ENCODE measurements at places on chromosomes 3 and 15.
A peak's percentile ranks its signal among the peaks of the same experiment; 100 is the strongest.

DNA sequence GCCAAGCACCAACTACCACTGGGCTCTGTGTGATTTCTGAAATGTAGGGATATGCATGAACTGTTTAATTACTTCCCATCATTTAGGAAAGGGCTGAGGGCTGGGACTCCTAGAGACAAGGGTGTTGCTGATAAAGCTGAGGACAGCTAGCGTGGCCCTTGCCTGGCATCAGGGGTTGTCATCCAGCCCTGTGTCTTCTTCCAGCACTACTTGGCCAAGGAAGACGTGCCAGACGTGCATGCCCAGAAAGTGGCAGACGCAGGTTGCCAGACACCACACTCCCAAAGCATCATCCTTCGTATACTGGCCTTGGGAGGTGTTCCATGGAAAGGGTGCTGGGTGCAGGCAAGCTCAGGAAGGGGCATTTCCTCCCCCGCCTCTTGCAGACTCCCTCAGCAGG, 64.8 kb downstream of the LRIG1 start:
- DNase-seq = no peak

- DNase-seq = no peak
Observed at GRCh38 chr3:8856721-8857120, 87.3 kb upstream of the OXTR start.

DNA sequence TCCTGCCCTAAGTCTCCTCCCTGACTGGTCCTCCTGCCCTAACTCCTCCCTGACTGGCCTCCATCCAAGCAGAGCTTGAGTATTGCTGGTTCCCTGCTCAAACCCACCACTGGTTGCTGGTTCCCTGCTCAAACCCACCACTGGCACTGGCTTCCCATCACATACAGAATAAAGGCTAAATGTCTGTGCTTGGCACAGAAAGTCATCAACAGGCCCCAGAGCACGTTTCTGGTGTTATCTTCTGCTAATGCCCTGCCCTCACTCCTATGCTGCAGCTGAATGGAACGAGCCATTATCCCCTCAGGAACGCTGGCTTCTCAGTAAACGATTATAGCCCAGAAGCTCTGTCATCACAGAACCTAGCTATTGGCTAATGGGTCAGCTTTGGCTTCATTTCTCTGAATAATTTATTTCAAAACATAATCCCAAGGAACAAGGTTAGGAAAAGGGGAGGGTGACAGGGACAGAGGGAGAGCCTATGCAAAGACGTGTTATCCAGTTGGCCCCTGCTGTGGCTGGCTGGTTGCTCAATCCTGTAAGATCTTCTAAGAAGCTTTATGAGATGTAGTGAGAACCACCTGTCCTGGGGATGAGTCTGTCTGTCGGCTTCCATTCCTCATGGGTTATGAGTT, 6.3 kb upstream of the MUC20 start:
- no peak for DNase-seq

- DNase-seq = no peak
Observed at GRCh38 chr3:100954990-100955389, 38.2 kb downstream of the ABI3BP start.

GRCh38 chr15:98567951-98568350, 80.4 kb upstream of the IGF1R start:
- no peak for DNase-seq

- no peak for DNase-seq
Observed at GRCh38 chr3:139793408-139793807, 115.6 kb upstream of the NMNAT3 start.

- no peak for DNase-seq
Observed at GRCh38 chr3:72907131-72907711, 19.4 kb downstream of the GXYLT2 start.

- DNase-seq = no peak
Observed at GRCh38 chr15:58865425-58865880, 68.0 kb downstream of the SLTM start.

DNA sequence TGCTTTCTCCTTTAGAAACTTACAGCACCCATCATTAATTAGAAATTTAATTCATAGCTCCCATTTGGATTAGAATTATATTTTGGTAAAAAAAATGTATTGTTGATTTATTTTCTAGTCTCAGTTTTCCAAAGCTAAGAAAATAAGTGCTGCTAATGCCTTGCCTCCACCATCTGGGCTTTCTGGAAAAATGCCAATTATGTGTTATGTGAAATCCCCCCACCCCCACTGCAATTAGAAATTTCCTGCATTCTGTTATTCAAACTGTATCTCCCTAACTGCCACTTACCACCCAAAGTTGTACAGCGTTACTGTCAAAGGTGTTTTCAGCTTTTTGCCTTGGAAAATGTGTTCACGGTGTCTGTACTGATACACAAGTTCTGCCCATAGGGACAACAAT, 617.2 kb upstream of the UBE2E2 start:
- no peak for DNase-seq

DNA sequence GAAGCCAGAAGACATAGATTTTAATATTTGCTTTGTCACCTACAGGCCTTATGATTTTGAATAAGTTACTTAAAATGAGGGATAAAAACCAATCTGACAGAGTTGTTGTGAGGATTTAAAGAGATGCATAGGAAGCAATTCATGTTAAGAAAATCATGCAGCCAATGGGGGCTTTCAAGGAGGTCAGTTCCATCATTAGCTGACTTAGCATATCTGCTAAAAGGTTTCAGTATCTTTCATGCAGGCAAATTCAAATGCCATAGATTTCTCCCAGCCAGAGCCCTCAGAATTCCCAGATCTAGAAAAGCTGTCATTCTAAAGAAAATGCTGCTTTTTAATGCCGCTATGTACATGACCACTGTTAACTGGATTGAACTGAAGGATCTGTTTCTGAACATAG, 176.1 kb downstream of the GOLIM4 start:
- no peak for DNase-seq

GRCh38 chr3:190558796-190559195, 44.9 kb downstream of the IL1RAP start:
- DNase-seq = no peak

DNA sequence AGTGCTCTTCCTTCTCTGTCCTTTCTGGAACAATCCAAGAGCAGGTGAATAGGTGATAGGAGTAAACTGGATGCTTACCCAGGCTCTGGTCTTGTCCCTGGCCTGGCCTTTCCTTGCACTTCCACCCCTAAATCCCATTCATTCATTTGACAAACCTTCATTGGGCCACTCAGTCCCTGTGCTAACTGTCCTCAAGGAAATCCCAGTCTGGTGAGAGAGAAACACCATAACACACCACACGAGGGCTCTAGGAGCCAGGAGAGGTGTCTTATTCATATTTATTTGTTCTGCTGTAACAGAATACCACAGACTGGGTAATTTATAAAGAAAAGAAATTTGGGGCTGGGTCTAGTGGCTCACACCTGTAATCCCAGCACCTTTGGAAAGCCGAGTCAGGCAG, 22.8 kb downstream of the EFCC1 start:
- DNase-seq = no peak

DNA sequence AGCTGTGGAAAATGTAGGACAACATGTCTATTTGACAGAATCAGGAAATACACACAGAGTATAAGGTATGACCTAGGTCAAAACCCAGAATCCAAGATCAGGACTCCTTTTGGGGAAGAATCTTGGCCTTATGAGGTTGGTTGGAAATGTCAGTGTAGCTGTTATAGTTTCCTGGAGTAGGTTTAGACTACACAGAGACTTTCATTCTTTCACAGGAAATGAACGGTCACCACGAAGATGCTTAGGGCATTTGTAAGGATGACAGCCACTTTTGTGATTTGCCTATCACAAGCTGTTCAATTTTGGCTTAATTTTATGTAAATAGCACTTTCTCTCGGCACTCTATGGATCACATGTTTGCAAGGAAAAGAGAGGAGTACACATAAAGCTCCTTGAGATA, 18.6 kb upstream of the ZBTB20 start:
- peak; percentile 23 for DNase-seq

GRCh38 chr3:16372362-16373292, 107.6 kb downstream of the OXNAD1 start:
- DNase-seq = no peak

DNA sequence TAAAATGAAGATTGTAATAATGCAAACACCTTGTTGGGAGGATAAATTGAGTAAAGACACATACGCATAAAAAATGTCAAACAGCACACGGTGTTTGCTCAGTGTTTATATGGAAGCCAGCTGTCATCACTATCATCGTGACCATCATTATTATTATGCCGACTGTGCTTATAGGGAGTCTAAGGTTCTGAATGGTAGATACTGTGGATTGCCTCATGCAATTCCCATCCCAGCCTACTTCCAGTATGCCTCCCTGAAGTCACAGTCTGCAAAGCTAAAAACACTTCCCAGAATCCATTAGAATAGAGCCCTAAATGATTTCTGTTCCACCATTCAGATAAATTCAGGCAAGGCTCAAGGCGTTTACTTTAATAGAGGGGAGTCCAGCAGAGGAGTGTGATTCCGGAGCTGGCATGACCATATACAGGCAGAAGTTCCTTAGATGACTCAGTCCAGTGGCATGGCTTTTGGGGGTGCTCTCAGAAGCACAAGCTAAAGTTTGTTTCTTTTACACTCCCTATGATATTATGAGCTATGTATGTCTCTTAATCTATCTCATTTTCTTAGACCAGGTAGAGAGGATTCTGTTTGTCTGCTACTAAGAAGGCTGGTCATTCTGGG, 148.7 kb downstream of the MEX3B start:
- no peak for DNase-seq

GRCh38 chr3:123535580-123535979, 49.3 kb downstream of the HACD2 start:
- no peak for DNase-seq

DNA sequence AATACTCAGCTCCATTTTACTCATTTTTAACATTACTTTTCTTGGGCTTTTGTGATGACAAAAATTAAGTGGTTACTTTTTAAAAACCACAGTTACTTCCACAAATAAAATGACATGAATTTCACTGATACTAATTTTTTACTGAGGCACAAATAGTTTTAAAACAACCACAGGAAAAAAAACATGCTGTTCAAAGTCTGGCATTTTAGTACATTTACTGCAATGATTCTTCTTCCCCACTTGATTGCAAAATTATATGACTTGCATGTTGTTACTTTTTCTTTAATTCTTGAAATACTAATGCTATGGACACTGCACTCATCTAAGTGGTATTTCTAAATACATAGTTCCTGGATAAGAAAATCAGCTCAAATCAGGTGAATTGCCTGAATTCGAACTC, 24.8 kb upstream of the SLMAP start:
- DNase-seq = no peak

- no peak for DNase-seq
Observed at GRCh38 chr15:33506781-33507296, 196.1 kb downstream of the RYR3 start.

GRCh38 chr3:143339451-143339850, 219.9 kb downstream of the CHST2 start:
- no peak for DNase-seq

DNA sequence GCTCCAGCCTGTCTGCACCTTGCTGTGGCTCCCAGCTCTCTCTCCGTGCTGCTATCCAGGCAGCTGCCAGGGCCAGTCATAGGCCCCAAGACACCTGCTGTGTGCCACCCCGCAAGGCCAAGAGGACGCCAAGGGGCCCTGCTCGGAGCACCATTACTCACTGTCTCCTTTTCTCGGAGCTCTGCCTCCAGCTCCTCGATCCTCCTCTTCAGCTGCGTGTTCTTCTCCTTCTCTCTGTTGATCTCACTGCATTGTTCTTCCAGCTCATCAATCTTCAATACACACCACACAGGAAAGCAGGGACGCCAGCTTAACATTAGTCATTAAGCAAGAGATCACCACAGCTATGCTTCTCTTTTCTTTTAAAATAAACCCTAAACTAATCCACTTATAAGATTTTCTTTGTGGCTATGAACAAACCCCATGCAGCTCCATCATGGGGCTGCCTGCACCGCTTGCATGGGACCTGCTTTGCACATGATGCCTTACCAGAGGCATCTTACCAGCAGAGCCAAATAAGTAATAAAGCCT, 42.6 kb downstream of the WHAMM start:
- DNase-seq = no peak

- no peak for DNase-seq
Observed at GRCh38 chr3:149077628-149078027, 8.7 kb downstream of the HLTF start.

GRCh38 chr3:108406661-108407206, 103.7 kb downstream of the MYH15 start:
- peak; percentile 66 for DNase-seq

DNA sequence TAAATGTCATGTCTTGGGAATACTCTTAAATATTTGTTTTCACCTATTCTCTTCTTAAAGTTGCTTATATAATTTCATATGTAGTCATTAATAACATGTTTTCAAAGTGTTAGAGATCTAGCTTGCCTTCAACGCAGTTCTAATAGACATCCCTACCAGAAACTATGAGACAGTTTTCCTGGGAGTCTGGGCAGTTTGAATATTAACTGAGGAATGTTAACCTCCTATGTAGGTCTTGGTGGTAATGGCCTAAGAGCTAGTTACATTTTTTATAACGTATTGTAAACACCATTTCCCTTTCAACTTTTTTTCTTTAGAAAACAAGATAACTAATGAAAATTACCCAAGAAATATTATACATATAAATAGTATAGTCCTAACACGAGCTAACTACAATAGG, 328.2 kb downstream of the TIGIT start:
- DNase-seq = no peak

DNA sequence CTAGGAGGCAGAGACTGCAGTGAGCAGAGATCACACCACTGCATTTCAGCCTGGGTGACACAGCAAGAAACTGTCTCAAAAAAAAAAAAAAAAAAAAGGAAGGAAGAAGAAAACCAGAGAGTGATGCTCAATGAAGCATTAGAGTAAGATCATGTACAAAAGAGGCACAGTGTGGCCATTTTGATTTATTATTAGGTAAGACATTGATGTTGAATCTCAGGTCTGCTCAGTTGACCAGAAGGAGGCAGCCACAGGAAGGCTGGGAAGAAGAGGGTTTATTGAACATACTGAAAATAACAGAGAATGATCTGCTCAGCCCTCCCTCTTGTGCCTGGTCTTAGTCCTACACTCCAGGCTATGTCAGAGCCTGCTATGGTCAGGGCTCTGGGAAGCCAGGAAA, 15.6 kb downstream of the LRRK1 start:
- no peak for DNase-seq

GRCh38 chr3:19866751-19867347, 67.2 kb downstream of the EFHB start:
- peak; percentile 58 for DNase-seq

- no peak for DNase-seq
Observed at GRCh38 chr15:73000293-73000692, 52.0 kb upstream of the NEO1 start.

- DNase-seq = no peak
Observed at GRCh38 chr15:62047282-62047827, 12.9 kb downstream of the VPS13C start.

GRCh38 chr15:93235926-93236780, 147.1 kb upstream of the RGMA start:
- DNase-seq = no peak

Data from CD4-positive, alpha-beta T cell treated with Interleukin-2 at 100 ng/mL for 4 hours (primary cell).